ENCODE measurements at places on chromosomes 2 and 18.

- no peak for DNase-seq
These were observed 248.7 kb downstream of the SOX11 start for GRCh38 chr2:5940596-5941535.

DNA sequence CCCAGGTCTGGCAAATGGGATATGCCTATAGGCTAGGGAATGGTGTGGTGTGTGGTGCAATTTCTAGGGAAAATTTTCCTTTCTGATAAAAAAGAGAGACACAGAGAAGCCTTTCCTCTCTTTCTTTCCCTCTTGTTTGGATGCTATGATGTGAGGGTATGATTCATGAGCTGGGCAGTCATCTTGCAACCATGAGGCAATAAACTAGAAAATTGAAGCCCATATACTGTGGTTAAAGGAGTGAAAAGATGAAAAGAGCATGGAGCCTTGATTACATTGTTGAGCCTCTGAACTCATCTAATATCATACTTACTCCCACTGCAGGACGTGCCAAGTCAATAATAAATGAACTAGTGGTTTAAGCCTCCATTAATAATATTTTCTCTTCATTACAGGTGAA lies 215.6 kb downstream of the HAUS1 start:
- no peak for DNase-seq

DNA sequence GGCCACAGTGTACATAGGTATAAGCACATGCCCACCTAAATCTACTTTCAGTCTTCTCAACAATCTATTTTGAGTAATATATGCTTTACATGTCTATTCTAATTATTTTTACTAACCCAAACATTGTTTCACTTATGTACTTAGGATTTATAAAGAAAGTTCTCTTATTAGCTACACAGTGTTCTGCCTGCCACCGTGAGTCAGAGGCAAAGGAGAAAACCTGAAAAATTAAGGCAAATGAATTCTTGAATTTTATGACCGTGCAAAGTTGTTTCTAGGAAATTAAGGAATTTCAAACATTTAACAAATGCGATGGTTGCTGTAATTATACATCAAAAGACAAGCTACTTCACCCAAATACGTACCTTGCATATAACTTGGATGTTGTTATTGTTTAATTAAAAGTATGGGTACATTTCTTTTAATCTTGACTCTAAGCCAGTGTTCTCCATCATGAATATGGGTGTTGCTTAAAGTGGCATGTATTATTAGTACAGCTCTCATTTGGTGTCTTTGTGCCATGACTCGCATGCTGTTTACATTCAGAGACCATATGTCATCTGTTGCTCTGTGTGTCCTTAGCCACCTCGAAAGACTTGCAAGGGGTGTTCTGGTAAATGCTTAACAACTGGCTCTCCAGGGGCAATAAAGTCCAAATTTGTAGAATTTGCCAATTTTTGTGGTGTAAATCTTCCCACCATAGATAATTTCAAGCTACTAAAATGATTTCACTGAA lies 154.3 kb upstream of the FN1 start:
- no peak for DNase-seq

GRCh38 chr2:98084869-98085238 lies 2.1 kb upstream of the VWA3B start:
- DNase-seq, result no peak

DNA sequence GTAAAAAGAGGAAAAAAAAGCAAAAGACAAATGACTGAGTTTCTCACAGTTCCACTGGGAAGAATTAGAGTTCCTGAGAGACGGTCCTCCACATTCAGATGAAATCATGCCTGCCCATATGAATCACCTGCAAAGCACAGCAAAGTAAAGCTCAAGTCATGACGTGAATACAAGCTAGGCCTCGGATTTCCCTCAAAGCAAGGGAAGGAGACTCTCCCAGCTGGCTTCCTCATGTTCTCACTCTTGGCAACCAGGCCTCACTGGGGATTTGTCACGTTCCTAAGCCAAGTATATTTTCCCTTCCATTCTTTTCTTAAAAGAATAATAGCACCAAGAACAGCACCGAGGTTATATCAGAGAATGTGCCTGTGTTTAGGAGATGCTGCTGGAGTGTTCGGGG lies 47.0 kb downstream of the CYP27C1 start:
- no peak for DNase-seq

GRCh38 chr2:223621901-223622300 lies 19.7 kb upstream of the SCG2 start:
- no peak for DNase-seq

- DNase-seq, result no peak
These were observed 69.7 kb upstream of the PXDN start for GRCh38 chr2:1814061-1814460.
